ENCODE measurements at places on chromosomes 1 and 21.

DNA sequence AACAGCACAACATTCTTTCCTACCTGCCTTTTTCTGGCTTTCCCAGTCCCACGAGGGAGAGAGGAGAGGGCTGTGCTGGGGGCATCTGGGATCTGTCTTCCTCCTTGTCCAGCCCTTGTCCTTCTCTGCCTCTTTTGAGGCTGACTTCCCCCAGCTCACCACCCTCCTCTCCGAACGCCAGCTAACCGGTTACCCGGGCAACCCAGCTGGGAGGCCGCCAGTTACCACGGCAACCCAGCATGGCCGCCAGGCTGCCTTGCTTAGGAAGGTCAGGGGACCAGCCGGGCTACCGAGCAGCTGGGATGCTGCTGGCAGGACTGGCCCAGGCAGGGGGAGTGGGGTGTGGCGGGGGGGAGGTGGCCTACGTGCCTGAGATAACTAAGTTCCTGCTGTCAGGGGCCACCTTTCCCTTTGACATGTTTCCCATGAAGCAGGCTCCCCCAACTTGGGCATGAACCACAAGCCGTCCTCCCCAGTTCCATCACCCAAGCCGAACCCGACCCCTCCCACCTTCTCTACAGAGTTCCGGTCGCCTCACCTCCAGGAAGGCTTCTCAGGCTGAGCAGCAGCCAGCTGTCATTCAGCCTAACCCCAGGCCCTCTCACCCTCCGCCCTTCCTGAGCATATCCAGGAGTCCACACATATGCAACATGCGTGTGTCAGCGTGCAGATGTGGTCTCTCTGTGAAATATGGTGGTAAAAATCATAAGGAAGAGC is 8.7 kb downstream of the PLEKHA6 start:
- no peak for DNase-seq

GRCh38 chr1:77188770-77189169 is 30.5 kb downstream of the PIGK start:
- DNase-seq, result no peak

- DNase-seq, result no peak
These were observed at the start of gene OR2T10 for GRCh38 chr1:248597589-248597988. TSS of gene OR2T10 (minus strand) at chr1:248597700. CDS start at chr1:248593768, 3,932 bp downstream.

- DNase-seq, result no peak
These were observed 344.1 kb upstream of the GREM2 start for GRCh38 chr1:240956020-240956419.

DNA sequence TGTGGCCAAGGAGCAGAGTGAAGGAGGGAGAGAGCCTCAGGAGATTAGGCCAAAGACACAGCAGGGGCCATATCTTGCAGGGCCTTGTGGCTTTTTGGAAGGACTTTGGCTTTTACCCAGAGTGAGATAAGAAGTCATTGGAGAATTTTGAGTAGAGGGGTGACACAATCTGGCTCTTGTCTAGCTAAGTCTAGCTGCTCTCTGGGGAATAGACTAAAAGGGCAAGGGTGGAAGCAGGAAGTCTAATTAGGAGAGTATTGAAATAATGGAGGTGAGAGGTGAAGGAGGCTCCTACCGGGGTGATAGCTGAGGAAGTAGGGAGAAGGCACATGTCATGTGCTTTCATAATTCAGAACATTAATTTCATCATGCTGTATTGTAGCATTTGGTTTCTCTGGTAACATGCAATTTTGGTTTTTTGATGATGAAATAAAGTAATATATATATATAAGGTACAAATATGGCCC is 34.3 kb upstream of the KCNA3 start:
- no peak for DNase-seq

All from hematopoietic multipotent progenitor cell (in vitro differentiated cells).